ENCODE measurements at places on chromosomes 2 and 18.

GRCh38 chr18:46675112-46675511, 18.1 kb upstream of the LOXHD1 start:
- no peak for DNase-seq

GRCh38 chr18:40577981-40578365, 1377.1 kb upstream of the PIK3C3 start:
- DNase-seq: no peak

GRCh38 chr2:112150447-112150846, 12.3 kb downstream of the FBLN7 start:
- DNase-seq: no peak

GRCh38 chr2:1002350-1002749, 51.7 kb downstream of the SNTG2 start:
- DNase-seq: no peak

GRCh38 chr2:231684314-231685223, 23.8 kb upstream of the PTMA start:
- no peak for DNase-seq

GRCh38 chr18:37298816-37299215, 266.8 kb downstream of the CELF4 start:
- no peak for DNase-seq

GRCh38 chr2:151071382-151071781, 190.3 kb downstream of the RBM43 start:
- DNase-seq: no peak

GRCh38 chr2:35035883-35036282, 1319.7 kb upstream of the CRIM1 start:
- DNase-seq: no peak

DNA sequence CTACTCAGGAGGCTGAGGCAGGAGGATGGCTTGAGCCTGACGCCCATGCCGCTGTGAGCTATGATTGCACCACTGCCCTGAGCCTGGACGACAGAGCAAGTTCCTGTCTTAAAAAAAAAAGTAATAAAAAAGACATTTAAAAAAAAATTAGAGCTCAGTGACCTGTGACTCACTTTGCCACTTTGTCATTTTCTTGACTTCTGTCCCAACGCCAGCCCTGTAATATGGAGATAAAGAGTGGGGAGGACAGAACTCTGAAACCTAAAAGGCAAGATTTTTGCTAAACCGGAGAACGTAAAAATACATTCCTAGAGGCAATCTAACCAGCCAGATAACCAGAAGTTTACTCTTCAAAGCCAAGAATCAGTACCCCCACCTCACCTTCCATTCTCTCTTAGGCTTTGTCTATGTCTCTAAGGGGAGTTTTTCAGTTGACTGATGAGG, 49.0 kb downstream of the PRKRA start:
- DNase-seq: no peak

- no peak for DNase-seq
Observed at GRCh38 chr2:123502931-123503330, 522.2 kb upstream of the CNTNAP5 start.

GRCh38 chr18:54250846-54251261, 18.5 kb upstream of the POLI start:
- no peak for DNase-seq

- no peak for DNase-seq
Observed at GRCh38 chr18:3885209-3885792, 435.3 kb downstream of the TGIF1 start.

GRCh38 chr2:59177748-59178147, 936.6 kb upstream of the FANCL start:
- DNase-seq: no peak

- DNase-seq: no peak
Observed at GRCh38 chr2:48733067-48733503, 22.4 kb downstream of the LHCGR start.

GRCh38 chr2:88575630-88576029, 51.6 kb downstream of the EIF2AK3 start:
- no peak for DNase-seq
